Endothelial cell (in vitro differentiated cells): ENCODE measurements at places on chromosomes 4 and X.

DNA sequence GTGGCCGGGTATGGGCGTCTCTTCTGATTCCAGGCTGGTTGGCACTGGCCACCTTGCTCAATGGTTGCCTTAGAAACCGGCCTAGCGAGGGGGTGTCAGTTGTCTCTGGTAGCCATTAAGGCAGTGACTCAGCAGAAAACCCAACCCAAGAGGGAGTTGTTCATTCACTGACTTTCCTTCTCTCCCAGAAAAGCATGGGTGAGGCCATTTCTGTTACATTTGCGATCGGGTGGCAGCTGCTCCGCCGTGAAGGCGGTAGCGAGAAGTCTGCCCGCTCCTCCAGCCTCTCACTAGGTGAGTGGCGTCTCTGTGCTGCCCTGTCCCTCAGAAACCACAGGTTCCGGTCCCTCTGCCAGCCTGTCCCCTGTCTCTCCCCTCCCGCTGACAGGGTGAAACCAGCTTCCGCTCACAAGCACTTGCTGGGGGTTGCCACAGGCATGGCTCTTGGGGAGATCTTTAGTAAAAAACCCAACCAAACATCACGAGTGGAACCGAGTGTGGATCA, 17.4 kb downstream of the IRAK1 start:
- no peak overlapping the region for H3K27ac ChIP-seq
- peaks cover 6% of the 10 kb centered on the region for H3K36me3 ChIP-seq
- no peak overlapping the region for H3K4me3 ChIP-seq

DNA sequence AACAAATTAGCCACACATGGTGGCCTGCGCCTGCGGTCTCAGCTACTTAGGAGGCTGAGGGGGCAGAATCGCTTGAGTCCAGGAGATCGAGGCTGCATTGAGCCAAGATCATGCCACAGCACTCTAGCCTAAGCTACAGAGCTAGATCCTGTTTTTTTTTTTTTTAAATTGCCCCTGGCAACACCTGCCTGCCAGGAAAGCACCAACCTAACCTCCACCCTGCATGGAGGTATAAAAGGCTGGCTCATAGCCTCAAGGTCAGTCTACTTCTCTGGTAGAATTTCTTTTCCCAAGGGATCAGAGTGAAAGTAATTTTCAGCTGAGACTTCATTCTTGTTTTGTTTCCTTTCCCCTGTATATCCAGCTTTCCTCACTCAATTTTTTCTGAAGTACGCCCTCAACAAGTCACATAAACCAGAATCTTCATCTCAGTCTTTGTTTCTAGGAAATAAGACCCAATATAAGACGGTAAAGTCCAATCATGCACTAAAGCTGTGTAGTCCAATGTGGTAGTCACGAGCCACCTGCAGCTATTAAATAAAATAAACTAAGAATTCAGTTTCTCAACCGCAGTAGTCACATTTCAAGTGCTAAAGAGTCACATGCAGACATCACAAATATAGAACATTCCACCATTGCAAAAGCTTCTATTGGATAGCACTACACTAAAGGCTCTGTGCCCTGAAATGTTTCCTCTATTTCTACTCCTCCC, 113.3 kb downstream of the HPGD start:
- no peak overlapping the region for H3K4me3 ChIP-seq
- DNase-seq = no peak
- H3K27ac ChIP-seq = no peak overlapping the region

DNA sequence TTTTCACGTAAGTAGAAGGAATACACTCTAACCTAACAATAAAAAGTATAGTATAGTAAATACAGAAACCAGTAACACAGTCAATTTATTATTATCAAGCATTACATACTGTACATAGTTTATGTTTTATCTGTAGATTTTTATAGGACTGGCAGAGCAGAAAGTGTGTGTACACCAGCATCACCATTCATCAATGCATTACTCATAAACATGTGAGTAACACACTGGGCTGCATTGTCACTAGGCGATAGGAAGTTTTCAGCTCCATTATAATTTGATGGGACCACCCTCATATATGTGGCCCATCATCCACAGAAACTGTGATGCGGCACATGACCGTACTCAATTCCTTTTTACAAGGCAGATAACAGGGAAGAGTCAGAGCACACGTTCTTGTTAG, 137.8 kb upstream of the RBPJ start:
- DNase-seq = no peak
- H3K27me3 ChIP-seq = peaks cover 2% of the 10 kb centered on the region
- no peaks in the 10 kb centered on the region for H3K36me3 ChIP-seq
- H3K4me3 ChIP-seq = no peak overlapping the region
- H3K27ac ChIP-seq = no peak overlapping the region

DNA sequence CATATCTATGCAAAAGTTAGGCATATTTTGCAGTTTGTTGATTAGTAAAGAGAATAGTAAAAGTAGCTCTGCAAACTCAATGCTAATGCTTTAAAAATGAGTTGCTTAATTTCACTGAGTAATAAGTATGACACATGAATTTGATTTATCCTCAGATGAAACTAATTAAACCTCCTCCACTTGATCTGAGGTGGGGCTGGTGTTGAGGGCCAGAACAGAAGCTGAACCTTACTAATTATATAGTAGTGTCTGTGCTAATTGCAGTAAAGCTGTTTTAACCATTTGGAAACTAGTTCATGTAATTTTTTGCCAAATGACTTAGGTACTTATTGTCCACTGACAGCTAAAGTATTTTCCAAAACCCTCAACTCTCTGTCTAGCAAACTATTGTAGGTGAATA, 7.7 kb upstream of the PGAM4 start:
- H3K4me1 ChIP-seq = no peaks in the 10 kb centered on the region
- DNase-seq = no peak
- H3K27me3 ChIP-seq = no peaks in the 10 kb centered on the region
- H3K4me3 ChIP-seq = no peak overlapping the region
- H3K36me3 ChIP-seq = no peaks in the 10 kb centered on the region
- no peak overlapping the region for H3K27ac ChIP-seq
